ENCODE measurements at places on chromosomes 1 and 21.

- no peak for DNase-seq
Measured at GRCh38 chr1:152514715-152515433, 592 bp downstream of the CRCT1 start.

- peak; percentile 25 for DNase-seq
Measured at GRCh38 chr1:165444897-165445370, at the start of gene RXRG. RXRG (minus strand) TSS chr1:165445126; CDS start chr1:165444893, 233 bp downstream.

- no peak for DNase-seq
Measured at GRCh38 chr1:152408664-152409063, 5.4 kb downstream of the CRNN start.

DNA sequence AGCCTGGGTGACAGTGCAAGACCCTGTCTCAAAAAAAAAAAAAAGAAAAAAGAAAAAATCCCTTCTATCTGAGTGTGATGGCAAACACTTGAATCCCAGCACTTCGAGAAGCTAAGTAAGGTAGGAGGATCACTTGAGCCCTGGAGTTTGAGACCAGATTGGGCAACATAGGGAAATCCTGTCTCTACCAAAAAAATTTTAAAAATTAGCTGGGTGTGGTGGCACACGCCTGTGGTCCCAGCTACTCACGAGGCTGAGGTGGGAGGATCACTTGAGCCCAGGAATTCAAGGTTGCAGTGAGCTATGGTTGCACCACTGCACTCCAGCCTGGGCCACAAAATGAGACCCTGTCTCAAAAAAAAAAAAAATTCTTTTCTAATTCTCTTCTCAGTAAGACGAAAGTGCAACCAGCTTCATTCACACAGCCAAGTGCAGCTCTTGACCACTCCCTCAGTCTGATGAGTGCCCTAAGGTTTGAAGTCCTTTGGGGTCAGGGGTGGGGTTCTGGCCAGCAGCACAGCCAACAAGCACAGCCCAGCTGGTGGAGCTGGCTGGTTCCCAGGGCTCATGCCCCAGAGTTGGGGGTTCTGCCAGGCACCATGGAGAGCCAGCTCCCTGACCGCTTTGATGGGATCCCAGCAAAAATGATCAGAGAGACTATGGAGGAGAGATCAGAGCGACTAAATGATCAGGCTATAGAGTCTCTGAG is 8.0 kb downstream of the SLC2A5 start:
- no peak for DNase-seq

DNA sequence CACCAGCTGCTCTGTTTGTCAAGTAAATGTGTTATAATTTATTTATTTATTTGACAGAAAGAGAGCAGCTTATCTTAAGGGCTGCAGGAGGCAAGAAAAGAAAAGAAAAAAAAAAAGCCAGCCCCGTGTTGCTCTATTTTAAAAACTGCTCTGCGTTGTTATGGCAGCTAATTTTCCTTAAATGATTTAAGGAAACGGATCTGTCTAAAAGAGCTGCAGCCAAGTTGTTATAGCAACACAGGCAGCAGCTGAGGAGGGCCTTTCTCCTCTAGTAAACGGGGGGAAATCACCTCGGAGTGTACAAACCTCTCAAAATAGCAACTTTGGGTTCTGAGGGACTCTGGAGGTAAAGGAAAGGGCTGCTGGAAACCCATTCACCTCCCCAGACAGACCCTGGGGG is 149.2 kb downstream of the BEND5 start:
- DNase-seq, result no peak

- no peak for DNase-seq
Measured at GRCh38 chr1:111191496-111191895, 8.9 kb downstream of the DENND2D start.

DNA sequence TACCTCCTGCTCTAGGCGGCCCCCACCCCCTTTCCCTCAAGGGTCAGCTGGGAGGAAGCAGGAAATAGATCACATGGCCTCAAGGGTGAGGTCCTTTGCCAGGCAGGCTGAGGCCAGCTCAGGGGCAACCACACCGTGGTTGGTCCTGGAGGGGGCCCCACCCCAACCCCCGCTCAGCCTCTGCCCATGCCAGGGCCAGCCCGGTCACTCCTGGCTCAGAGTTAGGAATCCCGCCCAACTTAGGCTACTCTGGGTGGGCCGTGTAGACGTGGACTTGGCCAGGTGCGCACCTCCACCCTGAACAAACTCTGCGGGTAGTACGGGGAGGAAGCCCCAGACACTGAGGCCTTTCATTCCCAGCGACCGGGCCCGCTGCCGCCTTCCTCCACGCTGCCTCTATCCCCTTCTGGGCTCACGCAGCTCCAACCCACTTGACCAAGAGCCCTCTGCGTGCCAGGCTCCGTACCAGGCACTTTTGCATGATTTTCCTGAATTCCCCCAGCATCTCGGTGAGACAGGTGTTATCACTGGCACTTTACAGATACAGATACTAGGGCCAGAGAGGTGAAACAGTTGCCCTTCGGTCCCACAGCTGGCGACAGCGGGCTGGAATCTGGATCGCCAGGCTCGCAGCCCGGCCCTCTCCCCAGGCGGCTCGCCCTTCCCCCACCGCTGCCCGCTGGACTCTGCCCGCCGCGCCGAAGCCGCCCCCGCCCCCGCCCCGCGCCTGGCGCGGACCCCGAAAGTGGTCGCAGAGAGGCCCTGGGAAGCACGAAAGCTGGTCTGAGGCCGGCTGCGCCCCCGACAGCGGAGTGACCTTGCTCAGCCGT is 769 bp downstream of the GALE start:
- peak; percentile 81 for DNase-seq

- no peak for DNase-seq
Measured at GRCh38 chr21:33643658-33644311, 1.5 kb downstream of the ITSN1 start.

DNA sequence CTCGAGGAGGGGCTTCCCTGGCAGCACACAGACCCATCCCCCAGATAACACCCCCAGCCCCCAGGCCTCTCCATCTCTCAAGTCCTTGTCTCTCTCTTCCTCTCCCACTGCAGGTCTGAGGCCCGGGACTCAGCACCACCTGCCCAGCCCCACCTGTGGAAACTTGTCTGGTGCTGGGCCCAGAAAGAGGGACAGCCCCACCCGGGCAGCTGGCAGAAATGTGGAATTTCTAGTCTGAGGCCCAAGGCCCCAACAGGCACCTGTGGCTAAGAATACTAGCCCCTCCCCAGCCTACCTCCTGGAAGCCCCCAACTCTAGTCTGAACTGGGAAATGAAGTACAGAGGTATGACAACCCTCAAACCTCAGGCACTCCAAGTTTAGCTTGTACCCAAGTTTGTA is 15.4 kb downstream of the TTC39A start:
- no peak for DNase-seq

GRCh38 chr1:206489980-206490770 is 17.2 kb upstream of the RASSF5 start:
- DNase-seq, result peak; percentile 91

DNA sequence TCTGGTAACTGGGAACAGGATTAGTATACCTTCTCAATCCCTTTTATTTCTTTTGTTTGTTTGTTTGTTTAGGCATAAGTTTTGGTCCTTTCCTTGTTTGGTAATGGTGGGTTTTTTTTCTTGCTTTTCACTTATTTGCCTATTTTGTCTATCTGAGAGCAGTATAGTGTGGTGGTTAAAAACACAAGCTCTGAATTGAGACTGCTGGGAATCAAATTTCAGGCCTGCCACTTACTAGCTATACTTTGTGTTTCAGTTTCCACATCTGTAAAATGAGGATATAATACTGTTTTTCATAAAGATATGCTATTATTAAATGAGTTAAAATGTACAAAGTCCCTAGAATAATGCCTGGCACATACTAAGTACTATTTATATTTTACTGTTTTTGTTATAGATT is 81.6 kb upstream of the IVNS1ABP start:
- DNase-seq, result no peak

DNA sequence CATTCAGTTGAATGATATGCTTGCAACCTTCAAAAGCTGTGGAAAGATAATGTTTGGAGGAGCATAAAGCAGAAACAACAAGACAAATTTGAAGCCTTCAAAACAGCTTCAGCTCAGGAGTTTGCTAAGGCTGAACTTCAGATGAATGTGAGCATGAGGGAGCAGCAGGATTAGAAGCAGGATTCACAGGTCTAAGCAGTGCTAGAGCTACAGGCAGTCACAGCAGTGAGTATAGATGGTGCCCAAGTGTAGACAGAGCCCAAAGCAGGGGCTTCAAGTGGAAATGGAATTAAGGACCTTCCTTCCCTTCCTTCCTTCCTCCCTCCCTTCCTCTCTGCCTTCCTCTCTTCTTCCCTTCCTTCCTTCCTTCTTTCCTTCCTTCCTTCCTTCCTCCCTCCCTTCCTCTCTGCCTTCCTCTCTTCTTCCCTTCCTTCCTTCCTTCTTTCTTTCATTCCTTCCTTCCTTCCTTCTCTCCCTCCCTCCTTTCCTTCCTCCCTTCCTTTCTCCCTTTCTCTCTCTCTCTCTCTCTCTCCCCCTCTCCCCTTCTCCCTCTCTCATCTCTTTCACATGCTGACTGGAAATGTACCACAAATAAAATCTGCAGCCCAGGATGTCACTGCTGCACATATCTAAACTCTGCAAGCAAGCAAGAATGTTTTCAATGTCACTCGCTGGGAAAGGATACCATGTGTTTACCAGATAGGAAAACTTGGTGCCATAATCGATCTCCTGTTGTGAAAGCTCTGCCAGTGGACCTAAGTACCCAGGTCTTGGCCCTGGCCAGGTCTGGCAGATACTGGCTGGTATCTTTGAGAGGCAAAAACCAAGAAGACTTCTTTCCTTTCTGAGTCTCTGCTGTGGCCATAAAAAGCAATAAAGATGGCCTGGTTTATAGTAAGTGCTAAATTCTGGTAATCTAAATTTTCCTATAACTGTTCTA is 13.1 kb upstream of the SLC30A10 start:
- DNase-seq, result no peak

GRCh38 chr1:155971910-155972809 is 6.2 kb downstream of the ARHGEF2 start:
- no peak for DNase-seq

GRCh38 chr1:115651391-115651790 is 9.6 kb downstream of the VANGL1 start:
- no peak for DNase-seq

- no peak for DNase-seq
Measured at GRCh38 chr1:199580300-199580699, 447.2 kb upstream of the NR5A2 start.

GRCh38 chr1:29985606-29985945 is 737.8 kb downstream of the MATN1 start:
- no peak for DNase-seq

DNA sequence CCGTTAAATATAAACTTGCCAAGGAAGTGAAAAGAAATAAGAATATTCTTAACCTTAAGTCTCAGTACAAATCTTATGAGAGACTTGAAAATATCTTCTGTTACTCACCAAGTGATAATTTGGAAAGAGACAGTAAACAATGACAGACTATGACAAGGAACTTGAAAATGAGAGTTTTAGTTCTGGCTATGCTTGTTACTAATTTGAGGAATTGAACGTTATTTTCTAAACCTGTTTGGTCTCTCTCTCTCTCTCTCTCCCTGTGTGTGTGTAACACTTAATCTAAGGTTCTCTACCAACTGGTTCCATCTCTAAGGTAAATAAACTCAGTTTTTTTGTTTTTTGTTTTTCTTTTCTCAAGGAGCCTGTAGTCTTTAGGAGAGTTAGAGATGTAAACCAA is 161.8 kb downstream of the AMY1C start:
- no peak for DNase-seq

GRCh38 chr1:201229771-201230635 is 39.4 kb downstream of the IGFN1 start:
- no peak for DNase-seq

GRCh38 chr1:100217834-100218233 is 31.8 kb downstream of the DBT start:
- no peak for DNase-seq

GRCh38 chr21:42269386-42269785 is 45.8 kb downstream of the TFF3 start:
- no peak for DNase-seq

- no peak for DNase-seq
Measured at GRCh38 chr1:94329986-94330385, 88.2 kb upstream of the ABCD3 start.

Measured in pancreas (tissue), 10 donors.